ENCODE measurements at places on chromosomes 6 and 20. TPM values are rescaled to one million over a fixed set of nuclear protein-coding genes. Genes with fewer than 3 reads are reported as not detected.

Gene CTNNBL1
- total RNA-seq, result 65.6 TPM

Gene AIF1
- not detected for total RNA-seq

Gene RUNX2
- 1.2 TPM for total RNA-seq

Gene DSE
- 17.4 TPM for total RNA-seq

Gene PRR18
- 0.09 TPM for total RNA-seq

Gene PLTP
- 1.9 TPM for total RNA-seq

Gene TFAP2A
- 16.9 TPM for total RNA-seq

Gene ADGB
- not detected for total RNA-seq

Gene PSMG4
- 27.7 TPM for total RNA-seq

All from A549 treated with CORT108297 at 1 μM for 4 hours (cell line).